ENCODE measurements at places on chromosomes 2 and 18.

DNA sequence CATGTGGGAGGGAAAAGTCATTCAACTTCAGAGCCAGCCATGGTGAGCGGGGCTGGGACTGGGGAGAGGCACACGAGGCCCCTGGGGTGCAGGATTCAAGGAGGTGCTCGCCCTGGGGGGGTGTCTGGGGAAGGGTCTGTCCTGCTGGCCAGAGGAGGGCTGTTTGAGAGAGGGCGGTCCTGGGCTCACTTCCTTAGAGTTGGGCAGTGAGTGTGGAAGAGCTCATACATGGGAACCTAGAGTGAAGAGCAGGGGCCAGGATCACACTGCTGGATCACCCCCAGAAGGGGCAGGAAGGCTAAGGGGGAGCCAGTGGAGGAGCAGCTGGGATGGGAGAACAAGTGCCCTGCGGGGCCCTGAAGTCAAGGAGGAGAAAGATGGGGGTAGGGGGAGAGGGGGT lies 6.5 kb downstream of the SH3BP4 start:
- no peak for DNase-seq

GRCh38 chr2:144545787-144546186 lies 25.9 kb upstream of the ZEB2 start:
- no peak for DNase-seq

GRCh38 chr2:127106457-127106990 lies 430 bp downstream of the BIN1 start:
- DNase-seq, result no peak

- DNase-seq, result no peak
Observed at GRCh38 chr18:34153711-34154110, 71.0 kb downstream of the NOL4 start.

- no peak for DNase-seq
Observed at GRCh38 chr2:140362361-140362760, 1582.2 kb upstream of the NXPH2 start.

DNA sequence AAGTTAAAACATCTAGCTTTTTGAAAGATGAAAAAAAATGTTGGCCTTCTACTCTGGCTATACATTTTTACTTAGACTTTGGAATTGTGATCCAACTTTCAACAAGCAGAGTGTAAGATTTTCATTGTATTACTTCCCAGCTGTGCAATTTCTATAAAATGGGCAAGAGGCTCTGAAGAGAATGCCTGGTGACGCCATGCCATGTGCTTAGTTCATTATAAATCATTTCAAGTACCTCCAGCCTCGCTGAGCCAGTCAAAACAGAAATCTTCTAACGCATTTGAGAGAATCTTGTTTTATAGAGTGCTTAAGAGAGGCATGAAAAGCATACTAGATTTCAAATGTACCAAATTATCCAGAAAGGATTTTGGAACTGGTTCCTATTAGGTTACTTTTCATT lies 10.1 kb upstream of the STK17B start:
- no peak for DNase-seq

DNA sequence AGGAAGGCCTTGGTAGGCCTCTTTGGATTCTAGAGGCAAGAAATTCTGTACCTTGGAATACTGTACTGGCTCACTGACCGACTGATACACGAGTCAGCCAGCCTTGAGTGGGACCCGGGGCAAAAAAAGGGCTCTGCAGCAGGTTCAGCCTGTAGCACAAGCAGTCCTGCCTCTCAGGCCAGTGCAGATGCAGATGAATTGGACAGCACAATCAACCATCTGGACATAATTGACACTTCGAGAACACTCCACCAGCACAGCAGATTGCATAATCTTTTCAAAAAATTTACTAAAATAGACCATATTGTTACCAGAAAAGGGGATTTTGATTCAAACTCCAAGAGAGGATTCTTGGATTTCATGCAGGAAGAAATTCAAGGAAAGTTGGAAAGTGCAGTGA lies 241.6 kb downstream of the RPIA start:
- DNase-seq, result no peak

DNA sequence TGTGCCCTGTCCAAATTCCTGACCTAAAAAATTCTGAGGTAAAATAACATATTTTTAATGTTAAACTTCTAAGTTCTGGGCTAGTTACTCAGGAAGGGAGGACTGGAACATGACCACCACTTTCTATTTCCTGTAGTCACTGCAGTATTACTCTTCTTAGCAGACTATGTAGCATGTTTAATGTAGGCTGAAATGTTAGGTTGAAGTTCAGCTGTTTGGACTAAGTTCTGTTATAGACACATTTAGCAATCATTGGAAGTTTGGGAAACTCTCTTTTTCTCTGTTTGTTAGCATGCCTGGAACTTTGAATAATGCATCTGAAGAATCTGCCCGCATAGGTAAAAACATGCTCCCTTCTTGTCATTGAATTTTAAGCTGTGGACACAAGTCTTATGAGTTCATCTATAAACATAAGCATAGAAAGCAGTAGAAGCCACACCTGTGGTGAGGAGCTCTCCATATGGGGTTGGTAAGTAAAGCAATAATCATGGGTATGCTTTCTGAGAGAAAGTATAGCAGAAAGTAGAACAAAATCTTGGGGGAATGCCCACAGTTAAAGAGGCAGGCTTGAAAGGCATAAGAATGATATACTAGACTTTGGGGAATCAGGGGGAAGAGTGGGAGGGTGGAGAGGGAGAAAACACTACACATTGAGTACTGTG lies 52.6 kb downstream of the IL1R2 start:
- no peak for DNase-seq

- DNase-seq, result no peak
Observed at GRCh38 chr2:146912536-146912935, 932.3 kb upstream of the ACVR2A start.

- no peak for DNase-seq
Observed at GRCh38 chr2:19532547-19533196, 174.2 kb upstream of the OSR1 start.

DNA sequence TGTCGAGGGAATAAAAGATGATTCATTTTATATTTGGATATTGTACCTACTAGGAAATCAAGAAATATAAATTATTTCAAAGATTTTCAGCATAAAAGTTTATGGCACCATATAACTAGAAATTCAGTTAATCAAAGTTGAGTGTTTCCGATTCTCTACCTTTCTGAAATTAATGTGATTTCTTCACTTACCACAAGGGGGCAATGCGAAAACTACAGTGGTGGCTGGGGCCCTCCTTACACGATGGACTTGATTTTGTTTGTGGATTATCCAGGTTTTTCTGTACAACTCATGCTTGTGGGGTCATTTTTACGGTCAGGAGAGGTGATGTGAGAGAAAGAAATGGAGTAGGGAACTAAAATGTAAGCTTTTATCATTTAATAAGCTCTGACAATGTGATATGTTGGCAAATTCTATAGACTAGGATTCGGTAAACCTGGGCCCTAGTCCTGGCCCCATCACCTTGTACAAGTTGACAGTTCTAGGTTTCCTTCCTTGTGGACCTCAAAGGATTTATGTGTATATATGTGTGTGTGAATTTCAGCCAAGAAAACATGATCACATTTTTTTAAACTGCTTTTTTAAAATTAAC lies 47.6 kb downstream of the G6PC2 start:
- DNase-seq, result no peak

DNA sequence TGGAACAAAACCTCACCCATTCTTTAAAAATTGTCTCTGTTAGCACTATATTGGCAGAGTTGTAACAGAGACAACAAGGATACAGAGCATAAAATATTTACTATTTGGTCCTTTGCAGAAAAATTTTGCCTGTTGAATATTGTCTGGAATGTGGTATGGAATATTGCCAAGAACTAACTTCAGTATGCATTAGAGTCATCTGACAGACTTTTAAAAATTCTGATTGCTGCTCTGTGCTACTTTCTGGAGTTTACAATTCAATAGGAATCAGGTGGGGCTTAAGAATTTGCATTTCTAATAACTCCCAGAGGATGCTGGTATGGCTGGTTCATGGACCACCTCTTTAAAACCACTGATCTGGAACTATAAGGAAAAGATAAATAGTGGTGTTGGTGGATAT lies 32.8 kb upstream of the NYAP2 start:
- no peak for DNase-seq

DNA sequence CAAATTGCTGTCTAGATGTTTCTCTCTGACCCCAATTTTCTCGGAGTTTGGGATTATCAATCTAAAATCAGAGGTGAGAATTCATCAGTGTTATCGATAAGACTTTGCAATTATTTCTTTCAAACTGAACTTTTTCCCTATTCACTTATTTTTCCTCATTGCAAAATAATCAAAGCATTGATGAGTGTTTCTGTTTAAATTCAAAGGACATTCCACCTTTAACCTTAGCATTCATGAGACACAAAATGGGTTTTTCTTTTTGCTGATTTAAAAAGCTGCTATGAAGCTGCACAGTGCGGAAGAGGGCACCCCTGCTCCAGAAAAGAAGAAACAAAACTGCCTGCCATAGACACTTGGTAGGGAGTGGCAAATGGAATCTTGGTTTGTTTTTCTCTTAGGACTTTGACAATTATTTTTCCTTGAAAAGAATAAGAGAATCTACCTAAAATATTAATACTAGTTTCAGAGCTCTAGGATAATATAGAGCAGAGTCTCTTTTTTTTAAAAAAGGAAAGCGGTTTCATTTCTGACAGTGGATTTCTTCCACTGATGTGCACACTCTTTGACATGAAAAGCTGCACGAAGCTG lies 203.4 kb downstream of the TGIF1 start:
- no peak for DNase-seq

DNA sequence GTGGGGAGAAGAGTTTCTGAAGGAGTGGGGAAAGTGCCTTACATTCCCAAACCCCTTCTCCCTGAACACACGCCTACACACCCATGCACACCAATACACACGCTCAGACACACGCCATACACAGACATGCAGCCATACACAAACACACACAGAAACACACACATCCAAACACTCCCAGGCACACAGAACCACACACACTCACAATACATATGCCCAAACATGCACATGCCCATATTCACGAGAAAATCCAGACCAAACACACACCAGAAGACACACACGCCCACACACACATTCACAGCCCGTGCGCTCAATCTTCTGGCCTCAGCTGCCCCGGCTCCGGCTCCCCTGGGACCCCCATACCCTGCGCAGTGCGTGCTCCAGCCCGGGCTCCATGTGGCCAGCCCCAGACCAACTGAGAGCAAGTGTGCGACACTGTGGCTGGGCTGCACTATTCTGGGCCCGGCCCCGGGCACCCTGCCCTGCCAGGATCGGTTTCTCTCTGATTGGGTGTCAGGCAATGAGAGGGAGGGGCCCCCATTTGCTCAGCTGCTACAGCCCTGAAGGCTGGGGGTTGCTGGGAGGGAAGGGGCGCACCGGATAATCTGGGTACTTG lies at the start of gene PRKAG3:
Gene PRKAG3 (minus strand): TSS at position 426 of the 613 bp plus-strand sequence.
- no peak for DNase-seq

GRCh38 chr2:25411281-25411680 lies 69.6 kb upstream of the DNMT3A start:
- DNase-seq, result no peak

DNA sequence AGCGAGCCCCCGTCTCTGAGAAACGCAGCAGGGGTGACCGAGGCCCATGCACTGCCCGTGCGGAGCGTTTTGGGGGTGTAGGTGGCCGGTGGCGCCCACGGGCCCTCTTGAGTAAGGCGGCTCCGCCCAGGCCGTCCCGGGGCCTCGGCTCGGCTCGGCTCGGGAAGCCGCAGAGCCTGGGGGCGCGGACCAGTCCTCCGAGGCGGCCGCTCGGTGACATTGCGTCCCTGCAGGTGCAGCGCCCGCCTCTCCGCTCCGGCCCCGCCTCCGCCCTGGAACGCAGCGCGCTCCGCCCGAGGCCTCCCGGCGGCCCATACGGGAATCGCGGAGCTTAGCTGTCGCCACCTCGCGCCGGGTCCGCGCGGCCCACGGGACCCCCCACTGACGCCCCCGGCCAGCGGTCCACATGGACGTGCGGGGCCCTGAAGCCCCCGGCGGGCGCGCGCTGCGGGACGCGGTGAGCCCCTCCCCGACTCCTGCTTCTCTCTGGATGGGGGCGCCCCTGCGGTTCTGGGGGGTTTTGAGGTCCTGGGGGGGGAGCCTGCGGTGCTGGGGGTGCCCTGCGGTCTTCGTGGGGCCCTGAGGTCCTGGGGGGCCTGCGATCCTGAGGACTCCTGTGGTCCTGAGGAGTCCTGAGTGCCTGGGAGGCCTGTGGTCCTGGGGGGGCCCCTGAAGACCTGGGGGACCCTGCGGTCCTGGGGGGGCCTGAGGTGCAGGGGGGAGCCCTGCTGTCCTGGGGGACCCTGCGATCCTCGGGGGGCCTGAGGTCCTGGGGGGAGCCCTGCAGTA lies at the start of gene HSBP1L1:
Gene HSBP1L1 (plus strand): TSS at position 314 of the 789 bp plus-strand sequence. CDS start 93 bp downstream, at position 407.
- DNase-seq, result peak; percentile 70

- no peak for DNase-seq
Observed at GRCh38 chr2:194730266-194730665, 926.8 kb upstream of the SLC39A10 start.

- no peak for DNase-seq
Observed at GRCh38 chr18:7568426-7568825, 1.3 kb downstream of the PTPRM start.

DNA sequence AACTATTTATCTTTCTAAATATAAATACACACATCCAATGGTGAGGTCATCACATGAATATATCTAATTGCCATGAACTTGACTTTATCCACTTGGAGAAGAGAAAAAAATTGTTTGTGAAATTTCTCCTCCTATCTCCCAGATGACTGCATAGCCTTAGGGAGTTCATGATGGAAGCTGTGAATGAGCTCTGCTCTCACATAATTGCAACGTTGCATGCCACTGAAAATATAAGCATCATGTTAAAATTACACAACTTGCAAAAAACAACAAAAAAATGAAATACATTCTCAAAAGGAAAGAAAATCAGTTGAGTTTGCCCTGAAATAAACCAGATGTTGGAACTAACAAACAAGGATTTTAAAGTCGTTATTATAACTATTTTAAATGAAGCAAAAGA lies 50.6 kb upstream of the OSR1 start:
- DNase-seq, result no peak

DNA sequence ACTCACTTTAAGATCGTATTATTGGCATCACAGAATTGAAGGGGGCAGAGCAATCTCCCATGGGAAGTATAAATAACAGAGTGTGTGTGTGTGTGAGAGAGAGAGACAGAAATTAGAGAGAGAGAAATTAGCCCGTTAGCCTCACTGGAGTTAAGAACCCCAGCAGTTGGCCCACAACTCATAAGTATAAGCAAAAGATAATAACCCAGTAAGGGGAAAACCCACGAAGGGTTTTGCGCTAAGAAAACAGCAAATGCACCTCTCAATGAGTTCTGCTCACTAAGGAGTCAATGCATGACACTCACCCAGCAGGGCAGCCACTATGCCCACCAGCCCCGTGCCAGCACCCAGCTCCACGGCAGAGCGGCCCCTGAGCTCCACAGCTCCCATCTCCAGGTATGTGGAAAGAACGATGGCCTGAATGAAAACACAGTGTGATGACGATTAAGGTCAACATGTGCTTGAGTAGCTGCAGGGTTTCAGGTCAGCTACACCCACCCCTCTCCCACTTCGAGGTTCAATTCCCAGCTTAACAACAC lies 3.6 kb downstream of the METTL21A start:
- DNase-seq, result no peak

- DNase-seq, result peak; percentile 39
Observed at GRCh38 chr2:98461498-98462049, 16.9 kb downstream of the INPP4A start.

- no peak for DNase-seq
Observed at GRCh38 chr2:116687371-116687770, 1127.1 kb upstream of the DDX18 start.

All from activated CD8-positive, alpha-beta memory T cell treated with anti-CD3 and anti-CD28 coated beads, Interleukin-2, amount 10 ng/mL, durations not matched to agents 7 days and 5 days (primary cell).